NCI-H2029 treated with DMSO at 0.1 percent for 48 hours (cell line): ENCODE measurements at places on chromosomes 2 and 18.
A peak's percentile ranks its signal among the peaks of the same experiment; 100 is the strongest.

GRCh38 chr2:132430895-132431294 lies 14.3 kb downstream of the GPR39 start:
- no peak for DNase-seq

GRCh38 chr2:38763228-38763627 lies 12.1 kb upstream of the SRSF7 start:
- DNase-seq = no peak

DNA sequence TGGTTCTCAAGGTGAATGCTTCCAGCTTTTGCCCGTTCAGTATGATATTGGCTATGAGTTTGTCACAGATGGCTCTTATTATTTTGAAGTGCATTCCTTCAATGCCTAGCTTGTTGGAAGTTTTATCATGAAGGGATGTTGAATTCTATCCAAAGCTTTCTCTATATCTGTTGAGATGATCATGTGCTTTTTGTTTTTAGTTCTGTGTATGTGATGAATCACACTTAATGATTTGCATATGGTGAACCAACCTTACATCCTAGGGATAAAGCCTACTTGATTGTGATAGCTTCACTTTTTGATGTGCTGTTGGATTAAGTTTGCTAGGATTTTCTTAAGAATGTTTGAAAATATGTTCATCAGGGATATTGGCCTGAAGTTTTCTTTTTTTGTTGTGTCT lies 112.1 kb downstream of the MBD2 start:
- no peak for DNase-seq

- DNase-seq = no peak
Measured at GRCh38 chr2:168090366-168091135, 156.8 kb downstream of the STK39 start.

DNA sequence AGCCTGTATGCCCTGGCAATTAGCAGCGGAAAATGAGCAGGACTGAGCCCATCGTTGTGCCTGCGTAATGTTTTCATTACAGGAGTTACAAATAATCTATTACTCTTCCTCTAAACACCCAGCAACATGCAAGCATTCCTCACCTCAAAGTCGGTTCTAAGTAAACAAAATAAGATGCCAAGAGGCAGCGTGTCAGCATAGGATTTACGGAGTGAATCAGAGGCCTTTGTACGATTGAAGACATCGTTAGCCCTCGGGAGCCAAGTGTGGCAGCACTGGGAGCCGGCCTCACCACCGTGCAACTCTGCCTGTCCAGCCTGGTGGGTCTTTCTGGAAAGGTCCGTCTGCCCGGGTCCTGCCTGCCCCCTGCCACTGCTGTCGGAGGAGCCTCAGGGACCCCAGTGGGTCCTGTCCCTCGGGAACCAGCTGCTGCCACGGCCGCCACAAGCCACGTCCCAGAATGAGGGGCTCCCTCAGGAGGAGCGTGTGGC lies 80.1 kb upstream of the CTDP1 start:
- no peak for DNase-seq

- DNase-seq = no peak
Measured at GRCh38 chr18:59536166-59536565, 161.1 kb downstream of the CCBE1 start.

DNA sequence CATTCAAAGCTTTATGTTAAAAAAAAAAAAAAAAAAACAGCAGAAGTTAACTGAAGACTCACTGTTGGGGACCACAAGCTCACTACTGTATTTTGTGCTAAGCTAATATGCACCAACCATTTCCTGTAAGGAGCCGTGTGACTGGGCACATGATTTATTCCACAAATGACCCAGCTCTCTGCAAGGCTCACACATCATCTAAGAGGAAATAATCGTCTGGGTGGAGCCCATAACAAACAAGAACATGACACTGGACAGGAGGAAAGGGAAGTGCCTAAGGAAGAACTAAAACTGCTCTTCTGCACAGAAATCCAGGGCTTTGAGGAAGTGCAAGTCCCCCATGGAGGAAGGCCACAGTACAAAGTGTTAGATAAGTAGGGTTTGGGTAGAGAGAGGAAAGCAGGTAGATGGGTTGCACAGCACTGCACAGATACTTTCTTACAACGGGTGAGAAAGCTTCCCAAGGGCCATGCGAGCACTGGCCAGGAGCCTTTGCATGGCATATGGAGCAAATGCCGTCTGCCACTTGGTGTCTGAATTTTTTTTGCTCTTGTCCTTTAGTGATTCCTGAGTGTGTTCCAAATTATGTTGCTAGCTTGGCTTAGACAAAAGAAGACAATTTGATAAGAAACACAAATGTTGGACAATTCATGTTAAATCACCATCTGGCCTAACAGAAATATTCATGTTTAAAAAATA lies 24.4 kb downstream of the NFE2L2 start:
- peak; percentile 49 for DNase-seq

DNA sequence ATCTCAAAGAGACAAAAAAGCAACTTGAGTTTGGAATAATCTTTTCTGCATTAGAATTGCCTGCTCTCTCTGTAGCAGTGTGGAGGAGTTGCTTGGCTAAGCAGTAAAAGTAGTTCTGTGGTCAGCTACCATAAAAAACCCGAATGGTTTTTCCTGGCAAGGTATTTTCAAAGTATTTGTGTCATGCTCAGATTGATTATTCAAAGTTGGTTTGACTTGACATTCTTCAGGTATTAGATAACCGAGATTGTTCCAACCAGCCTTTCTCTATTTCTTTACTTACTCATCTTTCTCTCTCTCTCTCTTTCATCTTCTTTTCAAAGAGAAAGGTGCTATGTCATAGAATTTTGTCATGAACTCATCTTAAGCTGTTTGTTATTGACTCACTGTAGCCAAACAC lies 404.9 kb downstream of the CPS1 start:
- no peak for DNase-seq

GRCh38 chr2:241135737-241136136 lies 13.5 kb downstream of the PASK start:
- no peak for DNase-seq

DNA sequence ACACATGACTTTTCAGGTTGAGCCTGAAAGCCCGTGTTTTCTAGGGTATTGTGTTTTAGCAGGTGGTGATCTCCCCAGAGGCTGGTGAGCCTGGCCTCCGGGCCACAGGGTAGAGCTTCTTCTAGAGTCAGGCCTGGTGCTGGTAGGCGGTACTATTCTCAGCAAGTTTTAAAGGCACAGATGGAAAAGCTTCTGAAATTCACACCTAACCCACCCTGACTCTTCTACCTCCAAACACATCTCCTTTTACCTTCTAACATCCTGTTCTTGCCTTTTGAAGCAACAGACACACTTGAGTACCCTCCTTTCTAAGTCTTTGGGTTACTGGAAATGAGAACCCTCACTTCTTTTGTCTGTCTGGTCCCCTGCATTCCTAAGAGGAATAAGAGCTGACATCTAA lies 191.1 kb downstream of the SETBP1 start:
- no peak for DNase-seq

DNA sequence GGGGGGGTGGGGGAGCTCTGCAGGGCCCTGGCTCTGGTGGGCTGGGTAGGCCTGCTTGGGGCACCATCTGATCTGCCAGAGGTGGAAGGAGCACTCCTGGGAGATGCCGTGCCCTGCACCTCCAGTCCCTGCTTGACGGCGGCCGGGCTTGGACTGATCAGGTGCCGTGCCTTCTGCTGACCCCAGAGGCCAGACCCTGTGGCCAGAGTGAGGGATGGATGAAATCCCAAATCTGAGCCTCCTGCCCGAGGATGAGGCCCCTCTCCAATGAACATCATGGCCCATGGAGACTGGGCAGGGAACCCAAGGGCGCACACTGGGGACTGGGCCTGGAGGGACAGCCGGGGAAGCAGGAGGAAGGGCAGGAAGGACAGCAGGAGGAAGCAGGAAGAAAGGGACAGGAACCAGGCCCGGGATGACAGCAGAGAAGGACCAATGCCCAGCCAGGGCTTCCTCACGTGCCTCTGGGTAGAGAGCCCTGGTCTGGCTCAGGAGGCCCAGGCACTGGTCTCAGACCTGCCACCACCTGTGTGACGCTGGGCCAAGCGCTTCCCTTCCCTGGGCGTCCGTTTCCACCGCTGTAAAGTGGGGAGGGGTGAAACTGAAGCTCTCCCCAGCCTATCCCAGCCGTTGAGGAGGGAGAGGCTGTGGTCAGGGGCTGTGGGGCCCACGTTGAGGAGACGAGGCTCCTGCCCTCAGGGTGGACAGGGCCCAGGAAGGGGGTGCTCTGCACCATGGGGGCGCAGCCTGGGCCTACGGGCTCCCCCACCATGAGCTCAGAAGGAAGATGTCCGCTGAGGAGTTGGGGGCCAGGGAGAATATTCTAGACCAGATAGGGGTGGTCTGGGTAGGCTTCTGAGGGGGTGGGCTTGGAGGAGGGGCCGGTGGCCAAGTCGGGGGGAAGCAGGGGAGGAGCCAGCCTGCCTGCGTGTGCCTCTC lies 1.0 kb upstream of the GPR35 start:
- DNase-seq = no peak

DNA sequence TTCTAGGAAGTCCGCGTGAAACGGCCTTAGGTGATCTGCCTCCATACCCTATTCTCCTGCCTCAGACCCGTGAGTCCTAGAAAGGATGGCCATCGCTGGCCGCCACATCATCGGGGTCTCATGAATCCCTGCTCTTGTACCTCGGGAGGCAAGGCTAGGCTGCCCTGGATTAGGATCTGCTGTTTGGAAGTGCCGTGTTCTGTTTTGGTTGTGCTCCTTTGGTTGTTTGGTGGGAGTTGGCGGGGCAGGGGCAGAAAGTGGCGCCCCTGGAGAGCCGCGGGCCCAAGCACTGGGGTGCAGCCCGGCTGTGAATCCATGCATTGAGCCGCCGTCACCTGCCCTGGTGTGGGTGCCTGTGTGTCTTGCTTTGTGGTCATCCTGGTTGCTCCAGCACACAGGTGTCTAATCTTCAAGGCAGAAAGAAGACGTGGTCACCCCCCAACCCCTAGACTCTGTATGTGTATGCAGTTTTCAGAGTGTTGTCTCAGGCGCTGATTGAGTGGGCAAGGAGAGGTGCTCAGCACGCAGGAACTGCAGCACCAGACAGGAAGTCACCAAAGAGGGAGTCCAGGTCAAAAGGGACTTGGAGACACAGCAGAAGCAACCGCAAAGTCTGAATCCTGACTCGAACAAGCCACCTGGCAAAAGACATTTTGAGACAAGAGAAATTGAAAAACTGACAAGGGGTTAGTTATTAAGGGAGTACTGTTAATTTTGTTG lies 80.0 kb upstream of the LDLRAD4 start:
- no peak for DNase-seq

DNA sequence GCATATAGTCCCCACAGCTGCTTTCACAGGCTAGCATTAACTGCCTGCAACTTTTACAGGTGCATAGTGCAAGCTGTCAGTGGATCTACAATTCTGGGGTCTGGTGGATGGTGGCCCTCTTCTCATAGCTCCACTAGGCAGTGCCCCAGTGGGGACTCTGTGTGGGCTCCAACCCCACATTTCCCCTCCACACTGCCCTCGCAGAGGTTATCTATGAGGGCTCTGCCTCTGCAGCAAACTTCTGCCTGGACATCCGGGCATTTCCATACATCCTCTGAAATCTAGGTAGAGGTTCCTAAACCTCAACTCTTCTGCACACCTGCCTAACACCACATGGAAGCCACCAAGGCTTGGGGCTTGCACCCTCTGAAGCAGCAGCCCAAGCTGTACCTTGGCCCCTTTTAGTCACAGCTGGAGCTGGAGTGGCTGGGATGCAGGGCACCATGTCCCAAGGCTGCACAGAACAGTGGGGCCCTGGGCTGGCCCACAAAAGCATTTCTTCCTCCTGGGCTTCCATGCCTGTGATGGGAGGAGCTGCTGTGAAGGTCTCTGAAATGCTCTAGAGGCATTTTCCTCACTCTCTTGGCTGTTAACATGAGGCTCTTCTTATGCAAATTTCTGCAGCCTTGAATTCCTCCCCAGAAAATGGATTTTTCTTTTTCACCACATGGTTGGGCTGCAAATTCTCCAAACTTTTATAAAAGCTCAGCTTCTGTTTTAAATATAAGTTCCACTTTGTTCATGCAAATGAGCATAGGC lies 59.3 kb downstream of the KDM3A start:
- DNase-seq = no peak

- DNase-seq = no peak
Measured at GRCh38 chr2:128469875-128470274, 151.2 kb upstream of the HS6ST1 start.

- DNase-seq = no peak
Measured at GRCh38 chr2:11923935-11924334, 177.5 kb downstream of the LPIN1 start.

DNA sequence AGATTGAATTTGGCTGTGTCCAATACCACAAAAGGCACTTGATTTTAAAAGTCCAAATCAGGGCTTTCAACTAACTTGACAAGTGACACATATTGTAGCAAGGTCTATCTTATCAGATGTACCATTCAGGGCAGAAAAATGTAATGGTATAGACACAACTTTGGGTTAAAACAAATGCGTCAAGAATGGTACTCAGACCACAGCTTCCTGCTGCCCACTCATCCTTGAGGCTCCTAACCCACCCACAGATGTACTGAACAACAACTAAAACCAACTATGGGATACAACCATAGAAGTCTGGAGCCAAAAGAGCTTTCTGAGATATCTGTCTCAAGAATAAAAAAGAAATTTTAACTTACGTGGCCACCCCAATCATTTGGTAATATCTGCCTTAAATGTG lies 105.2 kb downstream of the RBM43 start:
- DNase-seq = no peak
